ENCODE measurements at places on chromosomes 7 and 10.

GRCh38 chr7:116258734-116259133 lies 48.4 kb downstream of the TES start:
- DNase-seq: peak; percentile 84

GRCh38 chr10:100979791-100980272 lies 7.5 kb downstream of the MRPL43 start:
- DNase-seq: no peak

DNA sequence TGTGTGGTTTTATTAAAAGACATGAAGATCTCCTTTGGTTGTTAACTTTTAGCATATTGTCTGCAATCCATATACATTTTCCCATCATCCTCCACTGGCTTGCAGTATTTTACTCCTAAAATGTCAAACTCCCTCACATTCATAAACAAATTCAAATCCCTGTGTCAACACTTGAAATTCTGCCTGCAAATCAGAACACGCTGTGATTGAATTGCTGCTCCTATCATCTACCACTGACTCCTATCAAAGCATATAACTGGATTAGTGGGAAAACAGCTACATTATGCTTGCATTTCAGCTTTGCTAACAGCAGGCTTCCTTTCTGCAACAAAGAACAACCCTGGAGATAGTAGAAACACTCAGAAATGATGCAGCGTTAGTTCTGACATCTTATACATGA lies 281.8 kb upstream of the HGF start:
- DNase-seq: no peak

DNA sequence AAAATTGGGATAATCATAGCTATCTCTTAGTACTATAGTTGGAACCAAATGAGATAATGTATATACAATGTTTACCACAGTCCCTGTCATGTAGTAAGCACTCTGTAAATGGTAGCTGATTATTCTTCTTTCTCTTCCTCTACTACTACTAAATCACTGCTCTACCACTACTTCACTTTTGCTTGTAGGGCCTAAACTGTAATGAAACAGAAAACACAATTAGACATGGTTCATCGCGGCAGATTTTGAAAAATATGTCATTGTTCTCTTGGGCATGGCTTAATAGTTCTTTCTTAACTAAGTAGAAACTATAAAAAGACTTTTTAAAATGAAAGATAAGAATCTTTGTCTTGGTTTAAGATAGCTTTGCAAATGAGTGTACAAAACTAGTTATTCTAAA lies 34.9 kb downstream of the R3HCC1L start:
- no peak for DNase-seq

DNA sequence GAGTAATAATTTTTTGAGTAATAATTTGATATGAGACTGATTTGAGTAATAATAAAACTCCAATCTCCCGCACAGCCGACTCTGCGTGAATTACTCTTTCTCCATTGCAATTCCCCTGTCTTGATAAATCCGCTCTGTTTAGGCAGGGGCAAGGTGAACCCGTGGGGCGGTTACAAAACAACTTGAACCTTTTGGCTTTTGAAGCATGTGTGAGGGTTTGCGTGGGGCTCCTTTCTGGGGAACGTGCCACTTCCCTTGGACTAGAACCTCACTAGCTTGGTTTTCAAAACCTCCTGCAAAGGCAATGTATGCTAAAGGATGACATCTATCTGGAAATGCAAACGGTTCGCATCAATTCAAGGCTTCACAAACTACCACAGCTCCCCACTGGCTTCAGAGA lies 1.5 kb downstream of the CRPPA start:
- DNase-seq: no peak

- peak; percentile 2 for DNase-seq
Observed at GRCh38 chr10:20888620-20889330, 8.3 kb downstream of the NEBL start.

- DNase-seq: no peak
Observed at GRCh38 chr7:99135938-99136337, 8.0 kb downstream of the SMURF1 start.

DNA sequence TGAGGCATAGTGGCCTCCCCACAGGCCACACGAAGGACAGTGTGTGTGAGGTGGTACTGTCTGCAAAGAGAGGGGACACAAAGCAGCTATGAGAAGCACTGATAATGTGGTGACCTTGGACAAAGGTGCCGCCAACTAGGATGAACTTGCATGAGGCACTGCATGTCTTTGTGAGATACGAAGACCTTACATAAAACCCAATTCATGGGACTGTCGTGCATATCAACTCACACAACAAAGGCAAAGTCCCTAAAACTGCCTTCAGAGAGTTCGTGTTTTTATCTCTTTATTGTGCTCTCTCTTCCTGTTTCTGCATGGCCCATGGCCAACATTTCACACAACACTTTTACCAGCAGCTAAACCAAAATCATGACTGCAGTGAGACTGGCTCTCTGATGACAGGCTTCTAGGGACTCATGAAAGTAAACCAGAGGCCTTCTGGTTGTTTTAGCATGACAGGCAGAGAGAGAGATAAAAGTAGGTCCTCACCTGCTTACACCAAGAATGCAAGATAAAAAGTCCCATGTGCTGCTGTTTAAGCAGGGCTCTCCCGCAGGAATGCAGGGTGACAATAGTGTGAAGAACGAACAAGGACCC lies 347.8 kb downstream of the ELMO1 start:
- no peak for DNase-seq

GRCh38 chr10:103078676-103079075 lies 114.4 kb downstream of the NT5C2 start:
- DNase-seq: no peak

GRCh38 chr10:49478819-49479218 lies 60.1 kb downstream of the ERCC6 start:
- DNase-seq: no peak

DNA sequence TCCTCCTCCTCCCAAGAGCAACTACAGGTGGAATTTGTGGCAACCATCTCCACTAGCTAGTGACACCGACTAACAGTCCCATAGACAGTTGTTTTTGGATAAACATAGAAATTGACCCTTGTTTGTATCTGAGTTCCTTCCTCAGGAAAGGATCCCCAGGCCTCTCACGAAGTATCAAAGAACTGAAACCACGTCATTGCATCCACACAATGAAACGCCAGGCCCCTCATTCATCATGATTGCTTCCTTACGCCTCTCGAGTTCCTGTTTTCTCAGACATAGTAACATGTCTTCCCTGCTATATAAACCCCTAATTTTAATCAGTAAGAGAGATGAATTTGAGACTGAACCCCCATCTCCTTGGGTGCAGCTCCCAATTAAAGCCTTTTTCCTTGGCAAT lies 18.1 kb downstream of the SLC35G1 start:
- DNase-seq: no peak

DNA sequence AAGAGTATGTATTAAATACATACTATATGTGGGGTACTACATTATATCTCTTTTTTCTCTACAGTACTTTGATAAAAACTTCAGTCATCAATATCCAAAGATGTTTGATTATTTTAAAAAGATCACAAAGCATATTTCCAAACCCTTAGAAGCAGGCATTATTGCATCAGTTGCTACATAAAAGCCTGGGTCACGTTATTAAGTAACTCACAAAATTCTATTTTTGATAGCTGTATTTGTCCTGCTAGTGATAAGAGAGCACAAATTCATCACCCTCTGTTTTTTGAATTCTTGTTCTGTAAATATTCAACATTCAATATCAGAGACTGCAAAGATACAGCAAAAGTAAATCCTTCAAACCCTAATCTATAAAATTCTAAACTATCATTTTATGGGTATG lies 30.0 kb downstream of the A1CF start:
- no peak for DNase-seq

DNA sequence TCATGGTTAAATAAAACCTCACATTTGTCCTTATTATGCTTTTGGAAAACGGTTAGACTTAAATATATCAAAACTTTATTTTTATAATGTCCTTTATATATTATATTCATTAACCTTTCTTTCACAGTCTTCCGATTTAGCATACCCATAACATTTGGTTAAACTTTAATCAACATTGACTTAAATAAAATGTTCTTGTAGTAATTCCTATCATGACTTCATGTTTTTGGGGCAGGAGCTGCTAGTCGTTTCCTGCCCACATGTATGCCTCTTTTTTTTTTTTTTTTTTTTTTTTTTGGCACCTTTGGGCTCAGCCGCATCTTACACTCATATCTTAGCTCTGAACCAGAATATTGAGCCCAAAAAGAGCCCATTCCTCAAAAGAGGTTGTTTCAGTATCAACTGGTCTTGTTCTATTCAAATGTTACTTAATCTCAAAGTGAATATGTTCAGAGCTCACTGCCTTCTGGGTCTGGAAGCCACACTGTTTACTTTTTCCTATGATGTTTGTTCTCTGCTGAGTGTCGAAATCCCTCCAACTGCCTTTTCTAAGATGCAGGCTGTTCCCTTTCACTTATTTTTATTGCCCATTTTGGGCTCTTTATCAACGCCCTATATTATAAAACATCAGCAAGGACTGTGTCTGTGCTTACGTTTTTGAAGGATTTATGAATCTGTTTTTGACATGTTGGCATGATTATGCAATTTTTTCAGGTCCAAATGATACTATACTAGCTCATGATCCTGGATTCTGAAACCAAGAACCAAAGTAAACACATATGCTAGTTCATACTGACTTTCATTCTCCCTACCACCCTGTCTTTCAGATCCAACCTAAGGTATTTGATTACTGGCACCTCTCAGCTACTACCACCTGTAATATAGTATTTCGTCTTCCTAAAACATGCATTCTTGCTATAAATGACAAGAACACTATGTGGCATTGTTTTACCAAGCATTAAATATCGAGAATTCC lies 914.4 kb downstream of the PCDH15 start:
- no peak for DNase-seq

GRCh38 chr10:129659508-129660268 lies 192.6 kb downstream of the MGMT start:
- DNase-seq: no peak

DNA sequence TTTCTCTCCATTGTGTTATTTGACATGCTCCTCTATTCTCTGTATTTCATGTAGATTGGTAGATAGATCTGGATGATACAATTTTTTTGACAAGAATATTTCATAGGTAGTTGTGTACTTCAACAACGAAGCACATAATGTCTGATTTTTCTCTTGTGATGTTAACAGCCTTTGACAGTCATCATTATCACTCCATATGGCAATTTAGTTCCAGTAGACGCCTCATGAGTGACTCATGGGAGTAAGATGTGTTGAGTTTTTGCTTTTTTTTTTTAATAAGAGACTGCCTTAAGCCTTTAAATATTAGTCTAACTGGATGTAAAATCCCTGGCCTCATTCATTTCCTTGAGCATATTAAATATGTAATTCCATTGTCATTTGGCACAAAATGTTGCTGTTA lies 123.5 kb upstream of the ZNF32 start:
- peak; percentile 2 for DNase-seq
